ENCODE measurements at places on chromosomes 5 and 9.
A peak's percentile ranks its signal among the peaks of the same experiment; 100 is the strongest.

- DNase-seq, result no peak
These were observed 203.7 kb upstream of the NREP start for GRCh38 chr5:111960476-111961215.

DNA sequence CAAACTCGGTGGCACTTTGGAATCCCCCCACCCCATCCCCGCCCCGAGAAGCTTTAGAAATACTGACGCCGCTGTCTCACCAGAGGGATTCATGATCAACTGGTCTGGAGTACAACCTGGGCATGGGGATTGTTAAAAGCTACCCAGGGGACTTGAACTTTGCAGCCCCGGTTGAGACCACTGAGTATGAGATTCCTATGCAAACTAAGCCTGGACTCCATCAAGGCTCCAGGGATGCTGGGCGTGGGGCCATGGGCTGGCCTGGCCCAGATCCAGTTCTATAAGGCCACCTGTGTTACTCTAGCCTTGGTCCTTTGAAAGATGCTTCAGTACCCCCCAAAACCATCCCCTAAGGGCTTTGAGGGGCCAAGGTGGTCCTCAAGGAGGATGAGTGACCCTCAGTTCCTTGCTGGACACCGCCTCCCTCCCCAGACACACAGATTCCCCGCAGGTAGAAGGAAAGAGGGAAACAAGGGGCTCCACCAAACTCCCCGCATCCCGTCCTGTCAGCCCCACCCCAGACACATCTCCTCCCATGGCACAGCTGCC is 68.5 kb downstream of the MRPL36 start:
- no peak for DNase-seq

- no peak for DNase-seq
These were observed 33.0 kb downstream of the PPARGC1B start for GRCh38 chr5:149762958-149763630.

DNA sequence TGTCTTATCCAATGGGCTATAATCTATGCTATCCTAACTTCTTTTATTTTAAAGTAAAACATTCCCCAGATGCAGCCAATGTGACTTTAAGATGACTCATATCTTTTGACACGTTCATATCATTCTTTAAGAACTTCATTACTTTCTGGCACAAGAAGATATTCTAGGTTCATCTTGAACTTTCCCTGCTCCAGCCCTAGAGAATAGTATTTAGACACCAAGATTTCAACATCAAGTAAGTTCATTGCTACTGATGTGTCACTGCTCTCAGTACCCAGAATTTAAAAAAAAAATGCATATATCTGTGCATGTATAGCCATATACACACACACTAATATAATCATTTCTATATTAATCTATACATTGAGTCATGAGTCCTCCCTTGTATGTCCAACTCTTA is 175.2 kb downstream of the SAXO1 start:
- DNase-seq, result no peak

GRCh38 chr5:143016777-143017516 is 246.8 kb downstream of the ARHGAP26 start:
- DNase-seq, result no peak

- no peak for DNase-seq
These were observed 6.4 kb upstream of the NOTCH1 start for GRCh38 chr9:136552117-136552703.

GRCh38 chr5:81184749-81185110 is 48.4 kb upstream of the CKMT2 start:
- DNase-seq, result no peak

DNA sequence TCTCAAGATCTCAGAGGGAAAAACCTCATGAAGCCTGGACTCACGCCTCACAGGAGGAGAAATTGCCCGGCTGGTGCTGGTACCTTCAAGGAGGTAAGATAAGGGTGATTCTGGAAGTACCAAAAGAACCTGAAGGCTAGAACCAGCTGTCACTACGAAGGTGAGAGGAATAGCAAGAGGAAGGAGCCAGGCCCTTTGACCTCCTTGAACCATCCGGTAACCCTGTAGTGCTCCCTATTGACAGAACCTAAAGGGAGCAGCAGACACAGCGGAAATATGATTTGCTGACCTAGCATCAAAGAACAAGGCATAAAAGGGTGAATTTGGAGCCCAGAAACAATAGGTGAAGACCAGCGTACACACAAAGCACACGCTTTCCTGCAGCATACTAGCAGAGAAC is 92.2 kb downstream of the DOCK8 start:
- DNase-seq, result no peak

DNA sequence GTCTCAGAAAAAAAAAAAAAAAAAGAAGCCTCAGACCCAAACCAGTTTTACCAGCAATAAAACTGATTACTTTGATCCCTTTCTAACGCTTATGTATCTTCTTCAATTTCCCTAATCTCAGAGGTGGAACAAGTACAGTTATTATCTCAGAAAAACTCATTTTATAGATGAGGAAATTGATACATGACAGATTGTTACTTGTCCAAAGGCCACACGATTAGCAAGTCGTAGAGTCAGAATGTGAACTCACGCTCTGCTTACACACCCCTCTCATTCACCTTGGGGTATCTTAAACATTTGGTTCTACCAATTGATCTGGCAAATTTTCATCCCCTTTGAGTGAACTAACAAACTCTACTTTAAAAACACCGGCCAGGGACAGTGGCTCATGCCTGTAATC is 110.2 kb downstream of the SUSD1 start:
- no peak for DNase-seq

GRCh38 chr5:97657239-97657638 is 474.2 kb upstream of the RIOK2 start:
- no peak for DNase-seq

DNA sequence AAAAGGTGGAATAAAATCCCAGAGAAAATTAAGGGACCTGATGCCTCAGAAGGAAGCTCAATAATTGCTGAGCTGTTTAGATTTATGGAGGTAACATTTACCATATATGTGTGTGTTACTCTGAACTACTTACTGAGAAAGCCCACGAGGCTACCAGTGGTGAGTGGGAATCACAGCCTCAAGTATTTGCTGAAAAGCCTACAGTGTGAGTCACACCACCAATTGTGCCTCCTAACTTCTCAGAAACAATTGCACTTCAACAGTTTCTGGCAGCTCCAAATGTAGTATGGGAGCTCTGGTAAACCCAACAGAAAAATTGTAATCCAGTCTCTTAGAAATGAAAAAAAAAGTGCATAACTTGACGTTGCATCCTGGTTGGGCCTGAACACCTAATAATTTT is 551.6 kb downstream of the PRDM9 start:
- no peak for DNase-seq

DNA sequence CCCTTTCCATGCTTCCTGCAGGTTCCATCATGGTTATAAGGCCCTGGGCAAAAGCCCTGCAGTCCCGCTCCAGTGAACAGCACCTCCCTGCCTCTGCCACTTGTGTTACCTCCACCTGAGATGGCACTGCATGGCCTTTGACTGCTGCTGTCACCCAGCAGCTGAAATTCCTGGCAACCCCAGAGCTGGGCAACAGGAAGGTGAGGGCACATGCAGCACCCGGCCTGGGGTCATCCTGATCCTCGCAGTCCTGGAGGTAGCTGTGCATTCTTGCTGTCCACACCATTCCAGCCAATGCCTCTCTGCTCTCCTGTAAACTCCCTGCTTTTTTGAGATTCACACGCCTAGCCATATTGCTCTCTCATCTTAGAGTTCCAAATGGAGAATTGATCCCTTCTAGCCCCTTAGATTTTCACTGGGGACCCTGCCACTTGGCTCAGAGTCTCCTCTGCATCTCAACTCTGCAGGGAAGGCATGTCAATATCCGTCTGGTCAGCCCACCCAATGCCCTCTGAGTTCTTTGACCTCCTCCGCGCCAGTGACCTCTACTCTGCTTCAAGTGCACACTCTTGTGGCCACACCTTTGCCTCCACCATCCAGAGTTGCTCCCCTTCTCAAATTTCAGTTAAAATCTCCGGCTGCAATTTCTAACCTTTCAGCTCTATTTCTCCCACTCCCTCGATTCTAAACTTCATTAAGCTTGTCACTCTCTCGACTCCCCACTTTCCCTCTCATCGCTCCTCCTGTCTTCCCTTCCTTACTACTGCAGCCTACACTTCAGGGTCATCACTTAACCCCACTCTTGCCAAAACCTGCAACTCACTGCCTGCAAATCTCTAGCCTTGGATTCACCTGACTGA is 93.4 kb downstream of the ANKH start:
- no peak for DNase-seq

DNA sequence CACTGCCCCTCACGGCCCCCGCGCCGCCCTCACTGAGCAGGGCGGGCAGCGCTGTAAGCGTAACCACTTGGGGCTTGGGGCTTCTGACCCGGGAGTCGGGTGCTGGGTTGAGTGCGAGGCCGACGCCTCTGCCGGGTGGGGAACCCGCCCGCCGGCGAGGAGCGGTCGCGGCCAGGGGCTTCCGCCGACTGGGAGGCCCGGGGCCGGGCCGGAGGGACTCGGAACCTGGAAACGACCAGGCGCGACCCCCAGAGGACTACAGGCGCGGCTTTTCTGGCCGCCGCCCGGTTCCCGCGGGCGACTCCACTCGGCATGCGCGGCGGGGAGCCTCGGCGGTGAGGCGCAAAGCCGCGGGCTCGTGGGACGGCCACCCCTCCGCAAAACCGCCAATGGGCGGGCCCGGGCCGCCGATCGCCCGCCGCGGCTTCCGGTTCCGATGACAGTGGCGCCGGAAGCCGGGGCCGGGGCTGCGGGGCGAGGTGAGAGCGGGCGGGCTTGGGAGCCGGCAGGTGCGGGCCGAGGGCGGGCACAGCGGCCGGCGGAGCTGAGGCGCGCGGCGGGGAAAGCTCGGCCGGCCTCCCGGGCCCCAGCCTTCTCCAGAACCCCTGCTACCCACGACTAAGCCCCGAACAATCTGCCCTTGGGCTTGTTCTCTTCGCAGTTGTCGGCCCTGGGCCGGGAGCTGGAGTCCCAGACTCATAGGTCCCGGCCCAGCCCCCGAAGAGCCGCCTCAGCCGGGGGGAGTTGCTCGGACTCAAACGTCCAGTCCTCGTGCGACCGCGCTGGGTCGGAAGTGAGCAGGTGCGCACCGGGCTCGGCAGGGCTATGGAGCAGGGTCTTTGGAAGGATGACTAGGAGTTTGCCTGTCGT is at the start of gene RMND5B:
Gene RMND5B (plus strand): TSS at position 439 of the 870 bp plus-strand sequence. CDS start 7,106 bp downstream, outside the sequence.
- peak; percentile 64 for DNase-seq

GRCh38 chr5:139958432-139959148 is 84.5 kb downstream of the NRG2 start:
- DNase-seq, result no peak

DNA sequence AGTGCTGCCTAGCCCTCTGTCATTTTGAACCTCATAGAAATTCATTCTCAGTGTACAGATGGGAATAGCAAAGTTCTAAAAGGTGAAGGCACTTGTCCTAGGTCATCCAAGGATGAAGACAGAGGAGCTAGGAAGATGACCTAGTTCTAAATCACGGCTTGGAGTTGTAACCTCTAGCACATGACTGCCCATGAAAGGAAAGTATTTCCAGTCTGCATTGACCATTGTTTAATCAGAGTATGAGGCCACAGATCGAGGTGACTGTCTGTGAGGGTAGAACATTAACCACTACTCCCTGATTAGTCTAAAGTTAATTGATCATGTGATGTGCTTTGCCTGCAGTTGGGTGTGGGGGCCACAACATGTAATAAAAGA is 674 bp upstream of the TNFSF15 start:
- no peak for DNase-seq

DNA sequence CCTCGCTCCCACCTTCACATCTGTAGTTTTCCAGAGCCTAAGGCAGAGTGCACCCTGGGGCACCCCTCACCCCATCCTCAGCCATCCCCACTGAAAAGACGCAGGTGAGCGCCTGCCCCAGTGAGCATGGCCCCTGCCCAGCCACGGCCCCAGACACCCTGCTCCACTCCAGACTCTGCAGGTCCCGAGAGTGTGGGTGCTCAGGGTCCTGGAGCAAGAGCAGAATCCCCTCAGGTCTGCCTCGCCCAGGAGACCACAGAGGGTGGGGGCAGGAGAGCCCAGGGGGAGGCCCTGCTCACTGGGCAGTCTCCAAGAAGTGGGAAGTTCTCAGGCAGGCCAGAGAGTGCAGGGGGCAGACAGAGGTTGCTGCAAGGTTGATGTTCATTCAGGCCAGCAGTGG is 158.6 kb upstream of the PPP1R26 start:
- no peak for DNase-seq

DNA sequence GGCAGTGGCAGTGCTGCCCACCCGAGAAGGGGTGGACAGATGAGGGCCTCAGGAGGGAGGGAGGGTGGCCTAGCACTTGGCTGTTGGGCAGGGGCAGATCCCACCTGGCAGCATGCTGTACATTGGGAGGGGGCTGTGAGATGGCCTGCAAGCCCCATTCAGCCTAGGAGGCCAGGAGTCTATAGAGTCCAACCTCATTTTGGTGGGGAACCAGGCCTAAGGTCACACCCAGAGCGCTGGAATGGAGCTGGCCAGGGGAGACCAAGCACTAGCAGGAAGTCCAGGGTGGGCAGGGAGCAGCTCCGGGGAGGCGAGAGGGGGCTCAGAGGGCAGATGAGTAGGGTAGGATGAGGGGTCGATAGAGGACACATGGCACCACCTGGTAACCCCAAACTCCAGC is 22.9 kb downstream of the TRIM14 start:
- no peak for DNase-seq

- DNase-seq, result no peak
These were observed 79.8 kb downstream of the RGS7BP start for GRCh38 chr5:64585646-64586045.

DNA sequence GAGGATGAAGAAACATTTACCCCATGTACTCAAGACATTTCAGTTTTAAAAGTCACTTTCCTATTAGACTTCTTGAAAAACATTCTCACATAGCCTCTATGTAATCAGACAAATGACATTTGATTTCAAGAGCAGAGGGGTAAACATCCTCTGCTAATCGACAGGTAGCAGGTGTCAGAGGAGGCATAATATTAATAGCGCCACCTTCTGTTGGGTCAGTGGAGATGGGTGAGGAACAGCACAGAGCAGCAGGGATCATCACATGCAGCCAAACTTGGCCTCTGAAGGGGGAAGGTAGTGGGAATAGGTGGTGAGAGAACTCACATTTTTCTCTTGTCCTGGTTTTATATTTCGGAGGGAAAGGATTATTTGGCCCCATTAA is 3.3 kb upstream of the LSM11 start:
- no peak for DNase-seq

GRCh38 chr5:172281346-172281745 is 2.2 kb downstream of the UBTD2 start:
- no peak for DNase-seq

- DNase-seq, result no peak
These were observed 58.7 kb upstream of the PRR16 start for GRCh38 chr5:120405286-120405864.

GRCh38 chr9:95756101-95756500 is 119.4 kb upstream of the ERCC6L2 start:
- no peak for DNase-seq

Measured in right renal cortex interstitium (tissue), 3 donors.